ENCODE measurements at places on chromosomes 11 and 22. TPM values are rescaled to one million over a fixed set of nuclear protein-coding genes. Genes with fewer than 3 reads are reported as not detected.

DNA sequence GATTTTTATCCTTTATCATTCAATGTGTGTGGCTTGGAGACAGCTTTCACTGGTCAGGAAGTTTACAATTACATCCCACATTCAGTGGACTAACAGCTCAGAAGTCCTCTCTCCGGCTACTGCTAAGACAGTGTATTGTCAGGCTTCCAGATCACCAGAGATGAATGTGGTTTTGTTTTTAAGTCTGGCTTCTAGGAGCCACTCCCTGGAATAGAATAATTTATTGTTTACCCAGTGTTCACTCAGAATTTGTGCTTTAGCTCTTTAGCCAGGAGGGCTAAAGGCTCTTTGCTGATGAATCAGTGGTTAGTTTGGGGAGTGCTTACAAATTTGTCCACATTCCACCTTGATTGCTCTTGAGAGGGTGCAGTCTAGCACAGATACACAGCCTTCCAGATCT is 26.5 kb downstream of the TRIM77 start:
- H3K36me3 ChIP-seq: no peaks in the 10 kb centered on the region
- no peak for DNase-seq
- no peaks in the 10 kb centered on the region for H3K4me1 ChIP-seq
- H3K27me3 ChIP-seq: no peaks in the 10 kb centered on the region

GRCh38 chr11:94794287-94795168 is 26.4 kb downstream of the AMOTL1 start:
- peaks cover 26% of the 10 kb centered on the region for H3K4me1 ChIP-seq
- H3K27me3 ChIP-seq: no peaks in the 10 kb centered on the region
- H3K36me3 ChIP-seq: 0 out of 2 replicates have a peak, but pooled peaks cover 4% of the 10 kb centered on the region
- DNase-seq: peak; percentile 94
- peak overlapping the region; percentile 97 for H3K27ac ChIP-seq

GRCh38 chr22:19081351-19081750 is 40.9 kb downstream of the DGCR2 start:
- no peak overlapping the region for H3K4me3 ChIP-seq
- DNase-seq: no peak
- no peak overlapping the region for H3K27ac ChIP-seq
- H3K36me3 ChIP-seq: peaks cover 8% of the 10 kb centered on the region

DNA sequence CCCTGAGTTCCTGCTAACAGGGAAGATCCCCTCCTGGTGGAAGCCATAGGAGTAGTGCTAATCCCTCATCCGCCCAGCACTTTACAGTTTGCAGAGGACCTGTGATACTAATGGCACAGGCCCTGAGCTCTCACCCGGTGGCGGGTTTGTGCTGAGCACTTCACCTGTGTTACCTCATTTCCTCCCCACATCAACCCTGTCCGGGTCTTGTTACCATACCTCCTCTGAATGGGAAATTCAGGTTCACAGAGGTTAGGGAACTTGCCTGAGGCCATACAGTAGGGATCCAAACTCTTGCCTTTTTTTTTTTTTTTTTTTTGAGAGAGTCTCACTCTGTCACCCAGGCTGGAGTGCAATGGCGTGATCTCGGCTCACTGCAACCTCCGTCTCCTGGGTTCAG is 25.2 kb downstream of the CAPN1 start:
- peaks cover 11% of the 10 kb centered on the region for H3K36me3 ChIP-seq
- H3K27ac ChIP-seq: no peak overlapping the region
- H3K27me3 ChIP-seq: peaks cover 3% of the 10 kb centered on the region
- H3K4me1 ChIP-seq: no peaks in the 10 kb centered on the region
- no peak for DNase-seq

GRCh38 chr22:36328635-36329253 is 59.0 kb downstream of the MYH9 start:
- peak overlapping the region; percentile 83 for H3K4me3 ChIP-seq
- H3K4me1 ChIP-seq: peaks cover 99% of the 10 kb centered on the region
- peak overlapping the region; percentile 99 for H3K27ac ChIP-seq
- peak; percentile 91 for DNase-seq
- peaks cover 85% of the 10 kb centered on the region for H3K27me3 ChIP-seq

- no peaks in the 10 kb centered on the region for H3K27me3 ChIP-seq
- H3K4me3 ChIP-seq: no peak overlapping the region
- no peaks in the 10 kb centered on the region for H3K36me3 ChIP-seq
- H3K27ac ChIP-seq: no peak overlapping the region
- DNase-seq: no peak
These were observed 332.2 kb downstream of the LUZP2 start for GRCh38 chr11:24828938-24829605.

GRCh38 chr11:81852896-81853295 is 880.8 kb downstream of the FAM181B start:
- no peaks in the 10 kb centered on the region for H3K4me1 ChIP-seq
- H3K4me3 ChIP-seq: no peak overlapping the region
- H3K27ac ChIP-seq: no peak overlapping the region
- H3K27me3 ChIP-seq: no peaks in the 10 kb centered on the region
- no peak for DNase-seq

- peak overlapping the region; percentile 2 for H3K27ac ChIP-seq
- peaks cover 7% of the 10 kb centered on the region for H3K36me3 ChIP-seq
- H3K4me3 ChIP-seq: no peak overlapping the region
- DNase-seq: no peak
- H3K4me1 ChIP-seq: peaks cover 6% of the 10 kb centered on the region
These were observed 44.2 kb downstream of the PPFIA1 start for GRCh38 chr11:70314730-70315129.

GRCh38 chr11:111063726-111064517 is 181.6 kb upstream of the POU2AF2 start:
- H3K27ac ChIP-seq: peak overlapping the region; percentile 77
- peaks cover 12% of the 10 kb centered on the region for H3K36me3 ChIP-seq
- peaks cover 50% of the 10 kb centered on the region for H3K4me1 ChIP-seq
- H3K27me3 ChIP-seq: peaks cover 4% of the 10 kb centered on the region

DNA sequence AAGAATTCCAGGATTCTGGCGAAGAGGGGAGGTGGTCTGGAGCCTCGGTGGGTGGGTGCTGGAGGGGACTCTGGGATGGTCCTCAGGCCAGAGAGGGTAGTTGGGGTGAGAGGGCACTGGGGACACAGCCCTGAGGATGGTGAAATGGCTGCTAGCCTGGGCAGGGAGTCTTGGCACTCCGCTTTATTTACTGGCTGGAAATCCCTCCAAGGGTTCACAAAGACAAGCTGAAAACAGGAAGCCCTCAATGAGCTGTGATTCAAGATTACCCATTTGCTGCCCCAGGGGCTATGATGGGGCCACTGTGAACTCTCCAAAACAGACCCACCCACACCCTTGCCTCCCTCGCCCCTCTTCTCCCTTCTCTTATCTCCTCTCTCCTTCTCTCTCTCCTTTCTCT is 71.9 kb downstream of the FBXO7 start:
- no peak for DNase-seq
- H3K4me3 ChIP-seq: no peak overlapping the region
- H3K27me3 ChIP-seq: peaks cover 3% of the 10 kb centered on the region
- no peaks in the 10 kb centered on the region for H3K36me3 ChIP-seq

DNA sequence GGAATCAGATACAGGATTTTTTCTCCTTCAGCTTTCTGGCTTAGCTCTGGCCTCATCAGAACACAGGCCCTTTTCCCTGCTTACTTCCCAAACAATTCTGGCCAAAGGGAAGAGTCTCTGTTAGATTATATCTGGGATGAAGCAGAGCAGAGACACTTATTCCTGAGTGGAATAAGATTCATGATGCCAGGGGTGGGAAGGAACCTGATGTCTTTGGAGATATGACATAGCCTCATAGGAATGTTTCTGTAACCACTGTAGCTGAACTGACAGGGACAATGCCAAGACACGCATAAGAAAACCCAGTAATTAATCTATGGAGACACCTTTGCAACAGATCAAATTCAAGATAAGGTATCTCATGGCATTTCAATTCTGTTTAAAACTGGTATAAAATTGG is 177.1 kb upstream of the RAG2 start:
- H3K27me3 ChIP-seq: peaks cover 3% of the 10 kb centered on the region
- H3K4me1 ChIP-seq: peaks cover 10% of the 10 kb centered on the region
- H3K4me3 ChIP-seq: no peak overlapping the region
- no peak overlapping the region for H3K27ac ChIP-seq
- DNase-seq: peak; percentile 5
- H3K36me3 ChIP-seq: no peaks in the 10 kb centered on the region

- H3K27me3 ChIP-seq: peaks cover 10% of the 10 kb centered on the region
- no peaks in the 10 kb centered on the region for H3K4me1 ChIP-seq
- H3K36me3 ChIP-seq: no peaks in the 10 kb centered on the region
These were observed 7.2 kb downstream of the SLC22A12 start for GRCh38 chr11:64598106-64598796.

GRCh38 chr11:105705786-105706530 is 96.1 kb downstream of the GRIA4 start:
- no peak overlapping the region for H3K27ac ChIP-seq
- DNase-seq: no peak
- H3K4me3 ChIP-seq: no peak overlapping the region
- no peaks in the 10 kb centered on the region for H3K27me3 ChIP-seq
- H3K4me1 ChIP-seq: no peaks in the 10 kb centered on the region

GRCh38 chr11:118909619-118910308 is 16.0 kb downstream of the BCL9L start:
- H3K4me3 ChIP-seq: peak overlapping the region; percentile 73
- H3K36me3 ChIP-seq: peaks cover 11% of the 10 kb centered on the region
- H3K27ac ChIP-seq: peak overlapping the region; percentile 95
- no peak for DNase-seq

- peaks cover 47% of the 10 kb centered on the region for H3K36me3 ChIP-seq
- peak overlapping the region; percentile 84 for H3K4me3 ChIP-seq
- peaks cover 46% of the 10 kb centered on the region for H3K4me1 ChIP-seq
- H3K27me3 ChIP-seq: no peaks in the 10 kb centered on the region
These were observed 178.3 kb downstream of the SNX19 start for GRCh38 chr11:130737866-130738431.

GRCh38 chr11:12472401-12473005 is 95.1 kb downstream of the PARVA start:
- no peak for DNase-seq
- H3K36me3 ChIP-seq: peaks cover 37% of the 10 kb centered on the region
- peak overlapping the region; percentile 23 for H3K27ac ChIP-seq
- peaks cover 42% of the 10 kb centered on the region for H3K4me1 ChIP-seq
- no peak overlapping the region for H3K4me3 ChIP-seq
- H3K27me3 ChIP-seq: no peaks in the 10 kb centered on the region

- no peaks in the 10 kb centered on the region for H3K36me3 ChIP-seq
- no peaks in the 10 kb centered on the region for H3K4me1 ChIP-seq
- no peak overlapping the region for H3K4me3 ChIP-seq
- no peak overlapping the region for H3K27ac ChIP-seq
- peaks cover 42% of the 10 kb centered on the region for H3K27me3 ChIP-seq
These were observed 89.1 kb upstream of the RTL6 start for GRCh38 chr22:44586999-44587736.

DNA sequence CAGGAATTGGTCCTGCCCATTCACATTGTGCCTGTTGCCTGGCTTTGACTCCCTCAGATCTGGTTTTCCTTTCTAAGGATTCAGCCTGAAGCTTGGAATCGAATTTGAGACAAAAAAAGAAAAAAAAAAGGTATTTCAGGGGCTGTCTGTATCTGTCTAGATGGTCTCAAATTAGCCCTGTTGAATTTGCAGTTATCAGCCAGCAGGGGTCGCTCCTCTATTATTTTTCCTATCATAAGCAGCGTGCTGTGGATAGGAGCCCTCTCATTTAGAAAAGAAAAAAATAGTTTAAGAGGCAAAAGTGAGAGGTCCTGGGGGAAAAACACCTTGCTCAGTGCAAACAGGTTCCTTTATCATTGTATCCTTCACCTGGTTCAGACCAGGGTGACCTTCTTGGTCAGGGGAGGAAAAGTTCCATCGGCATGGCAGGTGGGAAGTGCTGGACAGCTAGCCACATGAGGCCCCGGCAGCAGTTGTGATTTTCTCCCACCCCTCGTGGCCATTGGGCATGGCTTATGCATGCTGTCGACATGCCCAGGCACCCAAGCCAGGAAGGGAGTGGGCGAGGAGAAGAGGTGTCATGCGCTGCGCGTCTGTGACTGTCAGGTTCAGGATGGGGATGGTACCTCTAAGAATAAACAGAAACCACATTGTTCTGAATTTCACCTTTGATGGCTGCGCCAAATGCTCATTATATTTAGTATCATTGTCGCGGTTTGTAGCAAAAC is 13.1 kb downstream of the OR5AK2 start:
- H3K27me3 ChIP-seq: no peaks in the 10 kb centered on the region
- no peaks in the 10 kb centered on the region for H3K4me1 ChIP-seq

DNA sequence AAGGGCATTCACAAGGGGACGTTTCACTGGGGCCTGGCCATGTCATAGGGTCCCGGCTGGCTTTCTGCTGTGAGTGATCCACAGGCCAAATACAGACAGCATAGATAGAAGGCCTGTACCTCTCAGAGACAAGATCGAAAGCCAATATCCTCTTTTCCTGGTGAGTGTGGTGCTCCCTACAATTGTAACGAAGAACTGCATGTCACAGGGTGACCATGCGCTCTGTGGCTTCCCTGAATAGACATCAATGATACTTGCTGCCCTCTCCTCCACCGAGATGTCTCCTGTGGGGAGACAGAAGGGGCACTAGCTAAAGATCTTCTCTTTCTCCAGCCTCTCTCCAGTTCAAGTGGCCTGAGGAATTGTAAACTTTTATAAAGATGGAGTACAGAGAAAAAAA is 226.1 kb upstream of the POU2AF2 start:
- no peaks in the 10 kb centered on the region for H3K27me3 ChIP-seq
- no peak for DNase-seq
- no peak overlapping the region for H3K27ac ChIP-seq
- H3K4me1 ChIP-seq: no peaks in the 10 kb centered on the region

GRCh38 chr11:124776865-124777645 is 15.0 kb upstream of the ESAM start:
- peaks cover 23% of the 10 kb centered on the region for H3K36me3 ChIP-seq
- peaks cover under 1% of the 10 kb centered on the region for H3K4me1 ChIP-seq
- no peaks in the 10 kb centered on the region for H3K27me3 ChIP-seq
- H3K4me3 ChIP-seq: no peak overlapping the region

DNA sequence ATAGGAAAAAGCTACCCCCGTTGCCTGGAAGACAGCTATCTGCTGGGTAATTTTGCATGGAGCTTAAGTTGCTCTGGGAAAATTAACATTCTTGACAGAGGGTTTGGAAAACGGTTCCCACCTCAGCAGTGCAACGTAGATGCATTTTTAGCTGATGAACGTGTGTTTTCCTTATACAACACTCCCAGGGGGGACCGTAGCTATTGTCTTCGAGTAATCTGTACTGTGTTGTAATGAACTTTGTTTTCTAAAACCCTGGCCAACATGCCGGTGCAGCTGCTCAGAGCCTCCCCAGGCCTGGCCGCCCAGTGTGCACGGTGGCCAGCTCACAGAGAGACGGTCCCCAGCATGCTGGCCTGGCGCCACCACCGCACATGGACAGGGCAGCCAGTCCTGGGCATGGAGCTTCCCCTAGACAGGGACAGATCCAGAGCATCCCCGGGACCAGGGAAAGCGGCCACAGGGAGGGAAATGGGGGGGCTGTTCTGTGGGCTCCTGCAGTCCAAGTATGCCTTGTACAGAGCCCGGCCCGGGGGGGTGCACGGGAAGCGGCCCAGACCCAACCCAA is 2.2 kb downstream of the TNNT3 start:
- H3K36me3 ChIP-seq: no peaks in the 10 kb centered on the region
- peak; percentile 3 for DNase-seq
- peaks cover 14% of the 10 kb centered on the region for H3K27me3 ChIP-seq
- no peak overlapping the region for H3K4me3 ChIP-seq
- H3K4me1 ChIP-seq: no peaks in the 10 kb centered on the region
- H3K27ac ChIP-seq: no peak overlapping the region

The CDC42EP2 gene
- total RNA-seq: 30.1 TPM

The OR52N2 gene
- not detected for total RNA-seq

The GSTT2B gene
- 38.8 TPM for total RNA-seq

The DMC1 gene
- 1.9 TPM for total RNA-seq

The SMTNL1 gene
- not detected for total RNA-seq

The API5 gene
- 103 TPM for total RNA-seq

The RTN3 gene
- 114 TPM for total RNA-seq

The ABCG4 gene
- total RNA-seq: 0.46 TPM

The KCNQ1OT1 gene
- total RNA-seq: 0.70 TPM

The MAPK8IP2 gene
- total RNA-seq: 0.21 TPM
